ENCODE measurements at places on chromosomes 16 and 17.
A peak's percentile ranks its signal among the peaks of the same experiment; 100 is the strongest.

- no peak for DNase-seq
Observed at GRCh38 chr17:72297326-72298115, 176.7 kb downstream of the SOX9 start.

DNA sequence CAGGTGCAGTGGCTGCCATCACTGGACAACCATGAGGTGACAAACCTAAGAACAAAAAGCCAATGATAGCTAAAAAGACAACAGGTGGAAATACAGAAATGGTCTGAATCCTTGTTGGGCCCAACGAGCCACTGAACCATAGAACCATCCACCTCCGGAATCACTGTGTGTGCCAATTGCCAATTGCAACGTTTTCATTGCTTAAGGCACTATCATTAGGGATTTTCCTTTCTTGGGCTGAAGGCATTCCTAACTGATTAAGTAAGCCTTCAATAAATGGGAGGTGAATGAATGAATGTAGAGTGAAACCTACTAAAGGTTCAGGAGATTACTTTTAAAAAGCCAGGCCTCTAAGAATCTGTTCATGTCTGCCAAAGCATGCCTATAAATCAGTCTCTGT, 3.6 kb downstream of the USP31 start:
- DNase-seq, result no peak

- DNase-seq, result no peak
Observed at GRCh38 chr16:17469741-17470181, 999 bp downstream of the XYLT1 start.

DNA sequence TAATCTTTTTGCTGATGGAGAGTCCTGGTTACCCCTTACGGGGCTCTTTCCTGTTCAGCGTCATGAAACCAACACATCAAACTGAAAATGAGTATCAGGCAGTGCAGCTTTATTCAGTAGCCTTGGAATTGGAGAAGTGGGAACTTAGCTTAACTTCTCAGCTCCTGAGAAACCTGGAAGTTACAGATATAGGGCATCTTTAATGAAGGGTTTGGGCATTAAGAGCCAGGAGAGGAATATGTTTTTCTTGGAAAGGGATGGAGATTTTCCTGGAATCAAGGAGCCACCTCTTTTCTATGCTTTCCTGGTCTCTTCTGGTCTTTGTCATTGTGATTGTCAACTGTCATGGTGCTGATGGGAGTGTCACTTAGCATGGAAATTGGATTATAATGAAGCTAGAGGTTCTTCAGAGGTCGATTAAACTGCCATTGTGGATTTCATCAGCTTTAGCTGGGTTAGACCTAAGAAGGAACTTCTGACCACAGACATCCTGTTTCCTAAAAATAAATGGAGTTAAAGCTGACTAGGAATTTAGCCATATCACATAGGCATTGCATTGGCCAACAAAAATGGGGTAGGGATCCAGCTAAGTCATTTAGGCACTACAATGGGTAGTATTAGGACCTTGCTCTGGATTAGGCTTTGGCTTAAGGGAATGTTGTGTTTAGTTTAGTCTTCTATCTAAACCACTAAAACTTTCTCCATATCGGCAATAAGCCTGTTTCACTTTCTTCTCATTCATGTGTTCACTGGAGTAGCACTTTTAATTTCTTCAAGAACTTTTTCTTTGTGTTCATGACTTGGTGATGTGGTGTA, 186.4 kb downstream of the BCAS3 start:
- no peak for DNase-seq

DNA sequence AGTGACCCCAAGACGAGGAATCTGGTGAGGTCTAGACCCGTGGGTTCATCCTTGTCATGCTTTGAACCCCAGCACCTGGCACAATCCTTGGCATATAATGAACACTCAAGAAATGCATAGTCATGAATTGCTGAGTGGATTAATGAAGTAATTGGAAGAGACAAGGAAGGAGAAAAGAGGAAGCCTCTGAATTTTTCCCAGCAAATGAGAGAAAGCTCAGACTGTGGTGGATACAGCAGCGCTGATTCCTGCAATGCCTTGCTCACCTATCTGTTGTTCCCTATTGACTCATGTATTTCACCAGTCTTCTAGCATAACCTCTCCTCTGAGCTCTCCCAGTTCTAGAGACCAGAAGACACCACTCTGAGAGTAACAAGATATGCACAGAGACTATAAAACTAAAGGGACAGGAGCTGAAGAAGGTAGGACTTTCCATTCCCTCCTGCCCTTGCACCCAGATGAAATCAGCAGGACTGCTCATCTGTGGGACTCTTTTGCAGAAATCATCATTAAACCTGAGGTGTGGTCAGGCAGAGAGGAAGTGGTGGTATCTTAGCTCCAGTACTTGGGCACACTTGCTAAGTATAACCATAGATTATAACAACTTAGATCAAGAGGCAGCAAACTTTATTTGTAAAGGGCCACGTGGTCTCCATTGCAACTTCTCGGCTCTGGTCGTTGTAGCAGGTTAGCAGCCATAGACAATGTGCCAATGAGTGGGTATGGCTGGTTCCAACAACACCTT, 102.8 kb downstream of the MAF start:
- DNase-seq, result no peak

GRCh38 chr17:44108440-44109311, 14.8 kb downstream of the HDAC5 start:
- peak; percentile 86 for DNase-seq

- DNase-seq, result no peak
Observed at GRCh38 chr16:47817048-47817447, 338.7 kb downstream of the ABCC12 start.

GRCh38 chr16:25143928-25144327, 32.4 kb downstream of the LCMT1 start:
- DNase-seq, result no peak

GRCh38 chr17:17514361-17514992, 18.3 kb upstream of the RASD1 start:
- no peak for DNase-seq

All from SJCRH30 (cell line).